OCI-LY7 (cell line): ENCODE measurements at places on chromosomes 13 and 19. TPM values are rescaled to one million over a fixed set of nuclear protein-coding genes. Genes with fewer than 3 reads are reported as not detected.

The ZIC5 gene
- not detected in 2 replicates for total RNA-seq

DNA sequence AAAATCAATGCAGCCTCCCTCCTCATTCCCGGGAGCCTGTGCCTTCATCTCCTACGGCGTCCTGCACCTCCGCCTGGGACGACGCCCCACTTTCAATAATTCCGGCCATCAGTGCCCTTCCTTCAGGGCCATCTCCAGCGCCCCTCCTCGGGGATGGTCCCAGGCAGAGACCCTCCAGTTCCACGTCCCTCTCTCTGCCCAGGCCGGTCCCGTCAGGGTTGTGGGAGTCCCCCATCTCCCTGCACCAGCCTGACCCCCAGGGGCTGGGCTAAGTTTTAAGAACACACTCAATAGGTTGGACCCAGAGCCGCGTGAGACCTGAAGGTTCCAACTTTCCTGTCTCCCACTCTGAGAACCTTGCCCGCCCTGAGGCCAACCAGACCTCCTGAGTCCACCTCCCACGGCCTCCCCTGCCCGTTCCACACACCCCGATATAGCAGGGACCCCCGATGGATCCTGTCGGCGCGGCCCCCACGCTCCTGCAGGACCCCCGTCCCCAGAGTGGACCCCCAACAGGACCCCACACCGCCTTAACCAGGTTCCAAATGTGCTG is 646 bp downstream of the TMEM161A start:
- no peak for DNase-seq

GRCh38 chr19:54312011-54312410 is 955 bp downstream of the LILRA5 start:
- DNase-seq, result no peak

The FAAP24 gene
- 12.8 and 15.0 TPM in 2 replicates for total RNA-seq

The ZSCAN4 gene
- not detected in 2 replicates for total RNA-seq

GRCh38 chr19:42272989-42273406 is 3.9 kb downstream of the CIC start:
- DNase-seq, result no peak

- no peak for DNase-seq
Observed at GRCh38 chr19:51081476-51081875, 1.2 kb downstream of the KLK14 start.

DNA sequence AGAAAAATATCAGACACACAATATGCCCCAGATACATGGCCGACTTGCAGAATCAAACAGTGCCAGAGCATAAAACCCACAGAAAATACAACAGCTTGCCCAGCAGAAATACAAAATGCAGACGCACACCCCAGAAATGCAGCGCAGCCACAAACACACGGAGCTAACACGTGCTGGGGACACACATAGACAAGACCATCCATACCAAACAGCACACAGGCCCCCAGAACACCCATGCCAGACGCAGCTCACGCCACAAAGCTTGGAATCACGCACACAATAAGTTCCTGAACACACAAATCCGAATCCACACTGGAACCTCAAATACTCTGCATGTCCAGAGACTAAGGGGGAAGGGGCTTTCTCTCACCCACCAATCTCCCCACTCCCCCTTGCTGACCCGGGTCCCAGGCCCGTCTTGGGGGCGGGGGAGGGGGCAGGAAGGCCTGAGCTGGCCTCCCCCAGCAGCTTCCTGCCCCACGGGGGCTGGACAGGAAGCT is 17.2 kb downstream of the CCDC97 start:
- DNase-seq, result no peak

DNA sequence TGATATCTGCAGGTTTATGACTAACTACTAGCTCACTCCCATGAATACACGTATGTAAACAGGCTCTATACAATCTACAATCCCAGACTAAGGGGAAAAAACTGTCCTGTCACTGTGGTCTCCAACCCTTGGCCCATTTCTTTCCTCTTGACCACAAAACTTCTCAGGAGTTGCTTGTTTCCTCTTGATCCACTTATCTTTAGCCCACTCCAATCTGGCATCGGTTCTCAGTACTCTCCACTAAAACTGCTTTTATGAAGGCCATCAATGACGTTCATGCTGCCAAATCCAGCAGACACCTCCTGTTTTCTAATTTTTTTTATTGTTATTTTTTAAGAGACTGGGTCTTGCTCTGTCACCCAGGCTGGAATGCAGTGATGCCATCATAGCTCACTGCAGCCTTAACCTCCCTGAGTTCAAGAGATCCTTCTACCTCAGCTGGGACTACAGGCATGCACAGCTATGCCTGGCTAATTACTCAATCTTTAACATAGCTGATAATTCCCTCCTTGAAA is 31.9 kb upstream of the USPL1 start:
- DNase-seq, result no peak

The YIF1B gene
- total RNA-seq, result 59.3 and 64.3 TPM in 2 replicates

DNA sequence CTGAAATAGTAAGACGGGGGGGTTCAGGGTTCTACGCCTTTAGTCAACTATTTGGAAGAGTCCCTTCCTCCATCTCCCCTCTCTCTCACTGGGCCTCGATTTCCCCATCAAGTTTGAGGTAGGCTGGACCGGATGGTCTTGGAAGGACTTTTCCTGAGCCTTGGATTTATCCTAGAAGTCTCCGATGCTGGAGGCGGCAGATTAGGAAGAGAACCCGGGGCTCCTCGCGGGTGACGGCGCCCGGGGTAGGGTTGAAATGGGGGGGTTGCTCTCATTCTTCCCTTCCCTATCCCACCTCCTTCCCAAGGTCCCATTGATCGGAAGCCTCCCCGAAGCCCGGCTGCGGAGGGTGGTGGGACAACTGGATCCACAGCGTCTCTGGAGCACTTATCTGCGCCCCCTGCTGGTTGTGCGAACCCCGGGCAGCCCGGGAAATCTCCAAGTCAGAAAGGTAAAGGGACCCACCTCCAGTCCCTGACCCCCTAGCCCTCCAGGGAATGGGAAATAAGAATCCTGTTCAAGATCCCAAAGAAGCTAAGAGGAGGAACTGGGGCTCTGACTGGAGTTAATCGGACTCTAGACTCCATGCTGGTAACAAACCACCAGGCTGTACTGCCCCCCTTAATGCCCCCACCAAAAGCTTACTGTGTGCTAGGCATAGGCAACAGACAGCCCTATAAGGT is 781 bp downstream of the QPCTL start:
- DNase-seq, result peak; percentile 81

- no peak for DNase-seq
Observed at GRCh38 chr19:28956961-28957360, 256.0 kb downstream of the UQCRFS1 start.
